ENCODE measurements at places on chromosomes 7 and 10.

DNA sequence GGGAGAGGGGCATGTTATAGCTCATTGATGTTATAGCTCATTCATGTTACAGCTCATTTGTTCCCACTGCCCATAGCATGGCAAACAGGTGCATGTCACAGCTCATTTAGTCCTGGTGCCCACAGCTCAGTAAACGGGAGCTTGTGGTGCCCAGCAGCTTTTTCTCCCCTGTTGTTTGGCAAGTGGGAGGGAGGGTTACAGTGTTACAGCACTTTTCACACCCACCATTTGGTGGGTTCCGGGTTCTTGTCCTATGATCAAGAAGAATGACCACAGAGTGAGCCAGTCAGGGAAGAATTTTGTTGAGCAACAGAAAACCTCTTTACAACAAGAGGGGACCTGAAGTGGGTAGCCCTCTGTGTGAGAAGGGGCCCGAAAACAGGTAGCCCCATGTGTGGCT, 162.8 kb upstream of the CSTF2T start:
- no peak for DNase-seq

DNA sequence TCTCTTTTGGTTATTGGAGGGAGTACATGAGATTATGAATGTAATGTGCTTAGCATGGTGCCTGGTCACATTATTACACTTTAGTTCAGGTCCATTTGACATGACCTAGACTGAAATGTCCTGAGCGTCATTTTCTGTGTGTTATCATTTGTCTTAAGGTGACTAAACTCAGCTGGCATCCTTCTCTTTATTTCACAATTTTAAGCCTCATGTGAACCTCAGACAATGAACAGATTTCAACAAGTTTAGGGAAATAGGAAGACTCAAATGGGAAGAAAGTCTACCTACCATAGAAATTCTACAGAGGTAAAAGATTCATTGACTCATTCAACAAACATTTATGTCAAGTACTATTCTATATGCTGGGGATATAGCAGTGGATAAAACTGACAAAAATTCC, 70.2 kb upstream of the EXOC6 start:
- DNase-seq, result no peak

- DNase-seq, result no peak
Measured at GRCh38 chr10:112332509-112333228, 41.2 kb upstream of the ACSL5 start.

DNA sequence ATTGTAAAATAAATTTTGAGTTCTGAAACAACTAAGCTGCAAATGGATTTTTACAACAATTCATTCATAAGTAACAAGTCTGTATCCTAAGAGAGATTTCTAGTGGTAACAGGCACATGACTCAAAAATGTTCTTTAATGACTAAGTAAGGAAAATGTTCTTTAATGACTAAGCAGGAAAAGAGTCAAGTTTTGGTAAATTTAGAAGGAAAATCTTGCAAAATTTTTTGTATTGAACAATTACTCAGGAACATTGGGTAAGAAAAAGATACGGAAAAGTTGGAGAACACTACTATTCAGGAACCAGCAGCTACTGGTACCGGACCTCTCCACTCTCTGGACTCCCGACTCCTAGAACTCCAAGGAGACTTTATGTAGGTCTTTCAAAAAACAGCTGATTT, 33.5 kb downstream of the HYCC1 start:
- no peak for DNase-seq

- DNase-seq, result no peak
Measured at GRCh38 chr10:60338002-60338564, 51.6 kb downstream of the ANK3 start.
